ENCODE measurements at places on chromosomes 6 and 20.

- no peak for DNase-seq
Measured at GRCh38 chr6:105369145-105369544, 33.7 kb downstream of the PREP start.

DNA sequence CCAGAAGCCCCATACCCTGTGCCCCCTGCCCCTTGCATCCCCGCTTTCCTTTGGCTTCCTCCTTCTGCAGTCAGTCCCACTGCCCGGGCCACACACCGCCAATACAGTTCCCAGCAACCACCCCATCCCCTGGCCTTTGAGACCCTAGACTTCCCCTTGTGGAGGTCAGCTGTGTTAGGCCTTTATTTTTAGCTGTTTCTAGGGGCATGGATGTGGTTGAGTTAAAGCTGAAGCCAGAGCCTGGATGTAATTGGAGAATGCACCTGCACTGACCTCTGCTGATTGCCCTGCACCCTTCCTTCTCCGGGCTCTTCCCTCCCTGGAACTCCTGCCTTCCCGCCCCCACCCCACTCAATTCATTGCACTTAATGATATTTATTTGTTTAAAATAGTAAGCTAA is 33.9 kb downstream of the LYRM2 start:
- no peak for DNase-seq

- no peak for DNase-seq
Measured at GRCh38 chr20:25269057-25269832, 21.4 kb downstream of the PYGB start.

DNA sequence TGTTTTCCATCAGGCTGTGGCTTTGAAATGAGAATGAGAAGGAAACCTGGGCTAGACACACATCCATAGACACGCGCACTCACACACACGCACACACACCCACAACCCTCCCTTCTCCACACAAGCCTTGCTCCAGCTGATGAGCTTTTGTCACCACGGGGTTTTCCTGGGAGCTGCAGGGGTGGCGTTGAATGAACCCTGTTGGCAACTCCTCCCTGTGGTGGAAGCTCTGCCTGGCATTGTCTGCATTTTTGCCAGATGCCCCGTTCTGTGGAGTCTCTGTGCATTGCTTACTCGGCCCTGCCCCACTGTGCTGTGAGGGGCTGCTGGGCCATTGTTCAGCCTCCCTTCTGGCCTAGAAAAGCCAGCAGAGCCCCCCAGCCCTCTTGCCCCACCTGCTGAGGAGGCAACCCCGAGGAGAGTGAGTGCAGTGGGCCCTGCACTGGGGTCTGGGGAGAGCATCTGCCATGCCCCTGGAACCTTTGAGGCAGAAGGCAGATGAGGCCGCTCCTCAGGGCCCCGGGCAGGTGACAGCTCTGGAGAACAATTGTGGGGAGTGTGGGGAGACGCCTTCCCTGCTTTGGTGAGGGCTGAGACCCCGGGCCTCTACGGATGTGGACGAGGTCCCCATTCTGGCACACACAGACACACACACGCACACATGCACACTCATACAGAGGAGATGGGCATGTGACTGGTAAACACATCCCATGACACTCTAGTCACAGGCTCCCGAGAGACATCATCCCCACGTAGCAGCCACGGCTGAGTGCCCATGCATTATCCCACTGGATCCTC is 9.9 kb downstream of the ADIG start:
- no peak for DNase-seq

DNA sequence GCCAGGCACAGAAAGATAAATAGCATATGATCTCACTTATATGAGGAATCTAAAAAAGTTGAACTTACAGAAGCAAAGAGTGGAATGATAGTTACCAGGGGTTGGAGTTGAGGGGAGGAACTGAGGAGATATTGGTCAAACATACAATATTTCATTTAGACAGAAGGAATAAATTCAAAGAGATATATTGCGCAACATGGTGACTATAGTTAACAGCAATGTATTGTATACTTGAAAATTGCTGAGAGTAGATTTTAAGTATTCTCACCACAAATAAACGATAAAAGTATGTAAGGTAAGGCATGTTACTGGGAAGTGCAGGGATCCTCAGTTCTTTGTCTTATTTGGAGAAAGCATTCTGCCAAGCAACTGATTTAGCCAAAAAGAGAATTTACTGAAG is 171.9 kb downstream of the LMBRD1 start:
- DNase-seq = no peak
